Natural killer cell treated with Interleukin-12 subunit alpha and Interleukin-12 subunit beta and Interleukin-15 and Interleukin-18, amount 100 ng/mL, for 72 hours (primary cell): ENCODE measurements at places on chromosomes 7 and 10. TPM values are rescaled to one million over a fixed set of nuclear protein-coding genes. Genes with fewer than 3 reads are reported as not detected.

OR2A12 gene
- not detected for total RNA-seq

ADAMTS14 gene
- total RNA-seq, result 0.61 TPM

COL13A1 gene
- total RNA-seq, result not detected

PDE1C gene
- total RNA-seq, result 0.39 TPM
